CD4-positive, alpha-beta T cell treated with Interferon gamma for 1 hour (primary cell): ENCODE measurements at places on chromosomes 16 and 17.

GRCh38 chr17:10805911-10806310 is 2.0 kb upstream of the TMEM238L start:
- DNase-seq, result no peak

- DNase-seq, result no peak
These were observed 47.9 kb downstream of the TOM1L2 start for GRCh38 chr17:17924131-17924856.

DNA sequence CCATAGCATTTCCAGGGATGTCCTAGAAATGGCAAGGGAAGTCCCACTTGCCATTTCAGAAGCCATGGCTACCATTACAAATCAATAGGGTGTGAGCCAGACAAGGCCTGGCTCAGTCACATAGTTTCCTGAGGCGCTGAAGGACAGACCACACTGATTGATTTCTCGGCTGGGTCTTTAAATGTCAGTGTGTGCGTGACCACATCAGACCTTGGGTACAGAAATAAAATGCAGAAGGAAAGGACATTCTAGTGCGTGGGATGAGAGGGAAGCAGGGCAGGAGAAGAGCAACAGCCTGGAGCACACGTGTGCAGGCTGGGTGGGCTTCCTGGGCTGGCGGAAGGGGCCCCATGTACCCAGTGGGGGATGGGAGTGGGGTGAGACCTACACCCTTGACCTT is 58.7 kb upstream of the LYRM9 start:
- DNase-seq, result no peak

GRCh38 chr17:80315517-80316182 is 55.0 kb downstream of the RNF213 start:
- no peak for DNase-seq

DNA sequence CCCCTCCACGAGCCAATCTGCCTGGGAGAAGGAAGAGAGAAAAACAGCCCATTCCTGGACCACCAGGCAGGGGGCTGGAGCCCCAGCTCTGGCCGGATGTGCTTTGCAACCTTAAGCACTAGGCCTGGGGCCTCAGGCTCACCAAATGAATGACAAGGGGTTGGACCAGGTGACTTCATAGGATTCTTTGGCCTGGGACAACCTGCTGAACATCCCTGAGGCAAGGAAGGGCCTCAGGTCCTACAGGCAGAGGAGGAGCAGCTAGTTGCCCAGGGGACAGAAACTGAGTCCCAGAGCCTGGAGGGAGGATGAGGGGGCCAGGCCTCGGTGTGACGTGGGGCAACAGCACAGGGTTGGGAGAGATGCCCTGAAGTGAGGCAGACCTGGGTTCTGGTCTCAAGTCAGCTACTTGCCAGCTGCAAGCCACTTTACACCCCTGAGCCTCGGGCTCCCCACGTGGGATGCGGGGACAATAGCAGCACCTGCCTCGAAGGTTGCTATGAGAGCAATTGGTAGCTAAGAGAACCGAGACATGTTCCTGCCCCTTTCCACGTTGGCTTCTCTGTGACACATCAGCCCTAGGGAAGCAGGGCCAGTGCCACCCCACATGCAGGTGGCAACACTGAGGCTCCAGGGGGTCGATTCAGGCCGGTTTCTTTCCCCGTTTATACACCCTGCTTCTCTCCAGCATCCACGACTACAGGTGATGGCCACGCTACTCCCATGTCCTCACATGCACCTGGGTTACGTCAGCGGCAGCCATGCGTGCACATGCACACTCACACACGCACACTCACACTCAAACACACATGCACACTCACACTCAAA is 42.6 kb downstream of the CFAP20 start:
- no peak for DNase-seq

GRCh38 chr16:84907575-84907974 is 87.8 kb downstream of the CRISPLD2 start:
- no peak for DNase-seq

- DNase-seq, result no peak
These were observed 1.3 kb downstream of the IL34 start for GRCh38 chr16:70647441-70648359.

GRCh38 chr17:60398227-60398959 is 6.5 kb upstream of the USP32 start:
- peak; percentile 78 for DNase-seq

DNA sequence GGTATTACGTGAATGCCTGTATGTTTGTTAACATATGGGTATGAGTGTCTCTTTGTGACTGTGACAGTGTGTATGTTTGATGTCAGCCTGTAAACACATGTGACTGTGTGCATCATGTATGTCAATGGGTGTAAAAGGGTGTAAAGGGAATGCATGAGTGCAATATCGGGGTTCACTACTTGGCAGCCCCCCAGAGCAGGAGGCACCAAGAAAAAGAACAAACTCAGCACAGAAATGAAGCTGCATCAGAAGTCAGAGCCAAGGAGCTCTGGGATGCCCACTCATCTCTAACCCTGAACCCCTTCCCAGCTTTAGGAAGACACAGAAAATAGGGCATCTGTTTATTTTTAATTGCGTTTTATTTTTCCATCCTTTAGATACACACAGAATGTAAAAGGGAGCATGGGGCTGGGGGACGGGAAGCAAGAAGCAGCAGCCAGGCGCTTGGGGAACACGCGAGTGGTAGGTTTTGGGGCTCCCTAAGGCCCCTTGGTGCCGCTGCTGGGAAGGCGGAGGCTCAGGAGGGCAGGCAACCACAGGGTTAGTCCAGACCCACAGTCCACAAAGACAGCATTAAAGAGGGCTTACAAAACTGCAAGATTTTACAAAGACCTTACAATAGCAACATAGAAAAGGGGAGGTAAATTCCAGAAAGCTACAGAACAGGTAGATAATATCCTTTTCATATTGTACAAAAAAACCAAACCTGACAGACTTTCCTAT is 2.3 kb upstream of the HOXB6 start:
- no peak for DNase-seq

DNA sequence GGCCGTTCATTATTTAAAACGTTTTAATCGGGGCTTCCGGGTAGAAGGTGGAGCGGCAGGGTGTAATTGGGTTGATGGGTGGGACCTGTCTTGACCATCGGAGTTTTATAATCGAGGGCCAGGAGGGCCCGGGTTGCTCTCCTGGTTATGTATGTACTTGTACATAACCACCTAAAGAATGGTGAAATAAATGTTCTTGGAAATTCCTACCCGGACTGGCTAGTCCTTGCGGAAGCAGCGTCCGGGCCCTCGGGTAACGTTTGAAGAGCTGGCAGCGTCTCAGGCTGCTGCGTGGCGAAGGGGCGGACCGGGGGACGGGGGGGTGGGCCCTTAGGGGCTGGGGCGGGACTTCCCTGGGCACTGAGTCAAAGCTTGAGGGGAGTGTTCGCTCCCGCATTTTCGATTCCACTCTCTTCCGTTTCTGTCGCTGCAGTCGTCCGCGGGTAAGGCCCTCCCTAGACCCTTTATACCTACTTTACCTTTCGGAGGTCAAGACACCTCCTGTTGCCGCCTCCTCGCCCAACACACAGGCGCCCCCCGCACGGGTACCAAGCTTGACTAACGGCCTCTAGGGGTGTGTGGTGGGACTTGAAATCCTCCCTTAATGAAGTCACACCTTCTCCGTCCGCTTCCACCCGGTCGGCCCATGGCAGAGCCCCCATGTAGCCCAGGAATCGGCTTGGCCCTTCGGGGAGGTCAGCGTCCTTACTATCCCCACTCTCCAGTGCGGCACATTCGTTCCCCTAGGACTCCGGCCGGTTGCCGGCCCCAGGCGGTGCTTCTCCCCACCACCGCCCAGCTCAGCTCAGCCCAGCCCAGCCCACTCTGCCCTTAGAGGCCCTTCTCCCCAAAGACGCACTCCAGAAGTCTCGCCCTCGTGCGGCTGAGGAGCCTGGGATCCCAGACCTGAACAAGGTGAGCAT is at the start of gene TMEM106A:
Gene TMEM106A (plus strand): TSS at position 396 of the 923 bp plus-strand sequence. CDS start 1,167 bp downstream, outside the sequence.
- peak; percentile 72 for DNase-seq

DNA sequence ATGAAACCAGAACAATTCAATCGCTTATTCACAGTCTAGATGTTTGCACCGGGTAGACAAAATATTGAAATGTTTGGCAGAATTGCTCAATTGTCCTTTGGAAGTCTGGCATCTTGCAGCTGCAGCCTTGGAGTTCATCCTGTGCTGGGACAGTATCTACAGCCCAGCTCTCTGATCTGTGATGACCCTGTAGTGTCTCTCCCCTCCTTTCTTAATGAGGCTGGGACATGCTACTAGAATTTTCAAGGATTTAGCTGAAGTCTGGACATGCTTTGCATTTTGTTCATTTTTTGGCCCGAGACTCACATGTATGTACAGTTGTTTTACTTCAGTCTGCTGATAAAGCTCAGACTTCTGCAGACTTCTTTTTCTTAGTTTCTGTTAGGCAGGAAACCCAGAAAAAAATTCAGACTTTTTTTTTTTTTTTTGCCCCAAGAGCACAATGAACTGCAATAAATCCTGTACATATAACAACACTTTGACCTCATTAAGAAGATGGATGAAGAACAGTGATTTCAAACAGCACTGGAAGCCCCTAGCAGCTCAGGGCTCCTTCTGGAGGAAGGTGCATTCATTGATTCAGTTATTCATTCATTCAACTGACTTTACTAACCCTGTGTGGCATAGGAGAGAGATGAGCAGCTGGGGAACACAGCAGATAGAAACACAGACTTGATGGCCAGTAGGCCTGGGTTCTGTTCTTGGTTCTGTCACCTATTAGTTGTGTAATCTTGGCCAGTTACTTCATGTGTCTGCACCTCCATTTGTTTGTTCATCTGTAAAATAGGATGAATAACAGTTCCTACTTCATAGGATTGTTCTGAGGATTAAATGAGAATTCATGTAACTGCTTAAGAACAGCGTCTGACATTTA is 210.0 kb downstream of the MAP2K4 start:
- no peak for DNase-seq

DNA sequence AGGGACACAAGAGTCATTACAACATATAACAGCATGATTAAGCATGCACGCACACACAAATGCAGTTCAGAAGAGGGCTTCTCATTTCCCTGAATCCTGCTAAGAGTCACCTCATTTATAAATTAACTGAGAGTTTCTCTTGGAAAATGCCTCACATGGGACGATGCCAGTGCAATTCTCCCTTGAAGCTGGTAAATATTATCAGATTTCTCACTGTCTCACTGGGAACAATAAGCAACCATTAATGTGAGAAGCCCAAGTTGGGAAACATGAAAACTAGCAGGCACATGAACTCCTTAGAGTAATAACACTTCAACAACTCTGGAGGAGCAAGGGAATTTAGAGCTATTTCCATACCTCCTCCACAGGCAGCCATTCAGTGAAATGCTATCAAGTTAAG is 26.4 kb downstream of the SETD6 start:
- no peak for DNase-seq
